ENCODE measurements at places on chromosomes 1 and 21.

GRCh38 chr1:104459886-104460285, 710.2 kb downstream of the AMY1C start:
- DNase-seq: no peak

GRCh38 chr1:153565529-153566374, at the start of gene S100A2:
S100A2 (minus strand) TSS chr1:153565844; CDS start chr1:153563877, 1,967 bp downstream.
- DNase-seq: peak; percentile 9

DNA sequence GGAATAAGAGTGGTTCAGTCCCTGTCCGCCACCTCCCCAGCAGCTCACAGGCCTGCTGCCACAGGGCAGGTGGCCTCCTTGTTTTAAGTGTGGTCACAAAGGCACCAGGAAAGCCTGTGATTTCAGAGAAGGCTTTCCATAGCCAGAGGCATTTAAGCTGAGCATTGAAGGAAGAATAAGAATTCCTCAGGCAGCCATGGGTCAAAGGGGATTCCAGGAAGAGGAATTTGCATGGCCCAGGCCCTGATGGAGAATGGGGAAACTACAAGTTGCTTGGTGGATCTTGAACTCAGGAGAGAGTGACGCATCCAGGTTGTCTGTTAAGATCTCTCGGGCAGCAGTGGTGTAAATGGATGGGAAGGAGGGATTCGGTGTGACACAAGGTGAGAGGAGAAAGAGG, 66.7 kb downstream of the KLHDC7A start:
- no peak for DNase-seq

GRCh38 chr1:9234223-9235095, at the start of gene H6PD:
H6PD (plus strand) TSS chr1:9234774; CDS start chr1:9244935, 10,161 bp downstream.
- peak; percentile 56 for DNase-seq

GRCh38 chr1:227994632-227995300, 12.0 kb upstream of the WNT3A start:
- DNase-seq: no peak

GRCh38 chr1:111133866-111134265, 6.0 kb downstream of the DRAM2 start:
- DNase-seq: no peak

DNA sequence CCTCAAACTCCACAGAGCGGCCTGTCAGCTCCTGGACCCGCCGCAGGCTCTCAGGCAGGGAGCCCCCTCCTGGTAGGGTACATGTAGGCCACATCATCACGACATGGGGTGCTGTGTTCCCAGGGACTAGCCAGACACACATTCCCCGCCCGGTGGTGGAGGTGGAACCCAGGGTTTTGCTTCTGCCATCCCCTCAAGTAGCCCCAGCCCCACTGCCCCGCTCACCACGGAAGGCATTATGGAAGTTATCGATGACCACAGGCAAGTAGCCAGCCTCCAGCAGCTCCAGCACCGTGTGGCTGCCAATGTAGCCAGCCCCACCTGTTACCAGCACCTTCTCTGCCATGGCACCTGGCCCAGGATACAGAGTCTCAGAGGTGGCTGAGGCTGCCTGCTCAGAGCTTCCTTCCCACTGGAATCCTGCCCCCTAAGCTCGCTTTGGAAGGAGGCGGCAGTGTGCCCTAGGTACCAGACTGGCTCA, 1.9 kb downstream of the GALE start:
- DNase-seq: no peak

DNA sequence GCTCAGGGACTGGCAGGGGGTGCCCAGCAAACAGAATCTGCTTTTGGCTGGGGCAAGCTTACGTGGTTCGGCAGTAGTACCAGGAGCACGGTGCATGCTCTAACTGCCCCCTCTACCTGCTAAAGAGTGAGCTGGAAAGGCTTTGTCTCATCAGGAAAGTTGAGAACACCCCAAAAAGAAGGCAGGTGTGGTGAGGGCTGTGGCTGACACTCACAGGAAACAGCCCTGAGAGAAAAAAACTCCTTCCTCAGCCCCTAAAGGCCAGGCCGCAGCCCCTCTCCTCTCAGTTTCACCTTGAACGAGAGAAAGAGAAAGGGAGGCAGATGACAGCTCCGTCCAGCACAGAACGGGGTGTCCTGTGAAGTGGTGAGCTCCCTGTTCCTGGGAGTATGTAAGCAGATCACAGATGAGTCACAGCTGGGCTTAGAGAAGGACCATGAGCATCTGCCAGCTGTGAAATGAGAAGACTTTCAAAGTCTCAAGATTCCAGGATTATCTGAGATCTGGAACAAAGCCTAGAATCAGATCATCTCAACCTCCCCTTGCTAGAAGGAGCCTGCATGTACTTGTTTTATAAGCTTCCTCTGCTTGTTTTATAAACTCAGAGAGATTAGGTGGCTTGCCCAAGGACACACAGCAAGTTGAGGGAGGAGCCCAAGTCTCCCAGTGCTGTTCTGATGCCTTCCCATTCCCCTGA, 13.4 kb downstream of the LAPTM5 start:
- DNase-seq: no peak

DNA sequence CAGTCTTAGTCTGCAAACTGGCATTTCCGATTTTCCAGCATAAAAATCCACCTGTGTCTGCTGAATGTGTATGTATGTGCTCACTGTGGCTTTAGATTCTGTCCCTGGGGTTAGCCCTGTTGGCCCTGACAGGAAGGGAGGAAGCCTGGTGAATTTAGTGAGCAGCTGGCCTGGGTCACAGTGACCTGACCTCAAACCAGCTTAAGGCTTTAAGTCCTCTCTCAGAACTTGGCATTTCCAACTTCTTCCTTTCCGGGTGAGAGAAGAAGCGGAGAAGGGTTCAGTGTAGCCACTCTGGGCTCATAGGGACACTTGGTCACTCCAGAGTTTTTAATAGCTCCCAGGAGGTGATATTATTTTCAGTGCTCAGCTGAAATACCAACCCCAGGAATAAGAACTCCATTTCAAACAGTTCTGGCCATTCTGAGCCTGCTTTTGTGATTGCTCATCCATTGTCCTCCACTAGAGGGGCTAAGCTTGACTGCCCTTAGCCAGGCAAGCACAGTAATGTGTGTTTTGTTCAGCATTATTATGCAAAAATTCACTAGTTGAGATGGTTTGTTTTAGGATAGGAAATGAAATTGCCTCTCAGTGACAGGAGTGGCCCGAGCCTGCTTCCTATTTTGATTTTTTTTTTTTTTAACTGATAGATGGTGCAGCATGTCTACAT, 2.5 kb upstream of the OLFML3 start:
- DNase-seq: no peak

DNA sequence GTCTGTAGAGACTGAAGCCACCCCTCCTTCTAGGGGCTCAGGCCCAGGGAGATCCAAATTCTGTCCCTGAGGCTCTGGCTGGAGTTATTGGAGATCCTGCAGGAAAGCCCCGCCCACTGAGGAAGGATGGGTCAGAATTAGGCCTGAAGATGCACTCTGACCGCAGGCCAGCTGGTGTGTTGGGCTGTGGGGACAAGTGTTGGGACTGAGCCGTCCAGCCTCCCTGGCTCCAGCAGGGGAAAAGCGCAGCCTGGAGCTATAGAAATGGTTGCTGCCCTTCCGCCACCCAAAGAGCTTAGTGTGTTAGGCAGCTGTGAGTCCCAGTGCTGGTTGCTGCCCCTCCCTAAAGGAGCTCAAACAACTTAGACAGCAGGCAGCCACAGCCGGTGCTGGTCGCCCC, 33.0 kb upstream of the PRRX1 start:
- DNase-seq: no peak

- DNase-seq: peak; percentile 66
These were observed 37.6 kb downstream of the PIK3CD start for GRCh38 chr1:9689011-9689706.
